Hepatocyte (in vitro differentiated cells): ENCODE measurements at places on chromosomes 5 and 9.
A peak's percentile ranks its signal among the peaks of the same experiment; 100 is the strongest.

DNA sequence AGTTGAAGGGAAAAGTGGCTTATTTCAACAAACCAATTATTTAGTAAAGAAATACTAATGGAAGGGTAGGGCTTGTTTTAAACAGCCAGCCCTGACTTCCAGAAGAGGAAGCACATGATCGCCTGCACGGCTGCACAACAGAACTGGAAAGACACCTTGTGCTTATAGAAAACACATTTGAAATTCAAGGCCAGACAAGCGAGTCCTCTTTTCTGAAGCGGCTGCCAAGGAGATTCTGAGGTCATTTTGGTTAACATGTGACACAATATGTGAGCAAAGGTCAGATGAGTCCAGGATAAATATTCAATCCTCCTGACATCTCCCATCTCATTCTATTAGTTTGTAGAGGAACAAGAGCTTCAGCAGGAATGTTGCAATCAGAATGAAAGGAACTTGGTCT, 461.4 kb upstream of the ST8SIA4 start:
- no peak for DNase-seq

DNA sequence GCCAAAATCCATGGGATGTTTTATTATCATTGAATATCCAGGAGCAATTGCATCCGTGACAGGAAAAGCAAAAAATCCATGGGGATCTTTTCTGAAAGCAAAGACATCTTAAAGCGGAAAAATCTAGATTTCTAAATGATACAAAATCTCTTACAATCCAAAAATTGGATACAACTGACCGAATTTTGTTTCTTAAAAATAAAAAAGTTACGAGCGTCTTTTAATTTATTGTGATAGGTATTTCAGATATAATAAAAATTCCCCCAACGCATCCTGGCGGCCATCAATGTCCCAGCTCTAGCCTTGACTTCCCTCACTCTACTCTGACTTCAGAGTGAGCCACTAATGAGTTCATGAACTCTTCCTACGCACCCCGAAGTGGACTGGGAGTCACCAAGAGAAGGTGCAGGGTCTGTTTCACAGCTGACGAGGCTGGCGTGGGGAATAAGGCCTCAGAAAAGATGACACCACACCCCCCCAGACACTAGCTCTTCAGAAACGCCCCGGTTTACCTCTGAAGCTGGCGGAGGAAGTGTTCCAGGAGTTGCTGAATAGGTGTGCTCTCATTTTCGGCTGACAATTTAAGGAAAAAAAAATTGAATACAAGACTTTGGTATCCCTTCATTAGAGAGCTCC, 3.4 kb downstream of the BRD9 start:
- DNase-seq: no peak

GRCh38 chr9:85283421-85283820, 458.3 kb downstream of the AGTPBP1 start:
- no peak for DNase-seq

GRCh38 chr9:134178394-134178767, 14.0 kb upstream of the RNU6ATAC start:
- no peak for DNase-seq

DNA sequence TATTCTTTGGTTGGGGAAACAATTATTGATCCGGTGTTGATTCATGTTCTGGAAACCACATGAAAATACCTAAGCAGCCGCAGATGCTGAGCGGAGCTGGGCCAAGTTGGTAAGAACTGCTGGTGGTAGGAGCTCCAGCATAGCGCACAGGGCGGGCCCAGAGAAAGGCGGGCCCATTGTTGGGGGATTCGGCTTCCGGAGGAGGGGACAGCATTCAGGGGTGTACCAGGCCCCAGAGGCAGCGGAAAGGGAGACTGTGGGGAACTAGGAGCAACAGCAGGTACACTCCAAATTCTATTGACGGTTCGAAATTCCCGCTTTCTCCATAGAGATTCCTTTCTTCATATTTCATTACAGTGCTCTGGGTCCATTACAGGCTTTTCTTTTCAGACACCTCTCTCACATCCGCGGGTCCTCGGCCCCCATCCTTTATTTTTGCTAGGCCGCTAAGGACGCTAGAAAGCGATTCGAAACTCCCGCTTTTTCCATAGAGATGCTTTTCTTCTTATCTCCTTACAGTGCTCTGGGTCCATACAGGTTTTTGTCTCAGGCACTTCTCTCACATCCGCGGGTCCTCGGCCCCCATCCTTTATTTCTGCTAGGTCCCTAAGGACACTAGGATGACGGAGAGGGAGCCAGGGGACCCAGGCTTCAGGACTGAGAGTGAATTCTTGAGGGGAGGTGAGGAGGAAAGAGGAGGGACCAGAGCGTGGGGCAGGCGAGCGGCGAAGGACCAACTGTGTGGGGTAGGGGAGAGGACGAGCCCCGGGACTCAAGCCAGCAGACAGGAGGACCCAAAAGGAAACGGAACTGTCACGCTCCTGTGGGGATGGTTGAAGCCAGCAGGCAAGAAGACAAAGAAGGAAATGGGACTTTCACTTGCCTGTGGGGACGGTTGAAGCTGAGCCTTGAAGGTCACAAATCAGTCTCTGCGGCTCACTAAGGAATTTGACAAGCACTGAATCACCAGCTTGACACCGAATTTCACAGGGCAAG, at the start of gene CCDC152:
Gene CCDC152, plus strand, starts transcription at position 213 of the 996 bp plus-strand sequence. CDS start 2,304 bp downstream, outside the sequence.
- DNase-seq: no peak

GRCh38 chr5:88190106-88190834, 78.4 kb downstream of the TMEM161B start:
- no peak for DNase-seq

DNA sequence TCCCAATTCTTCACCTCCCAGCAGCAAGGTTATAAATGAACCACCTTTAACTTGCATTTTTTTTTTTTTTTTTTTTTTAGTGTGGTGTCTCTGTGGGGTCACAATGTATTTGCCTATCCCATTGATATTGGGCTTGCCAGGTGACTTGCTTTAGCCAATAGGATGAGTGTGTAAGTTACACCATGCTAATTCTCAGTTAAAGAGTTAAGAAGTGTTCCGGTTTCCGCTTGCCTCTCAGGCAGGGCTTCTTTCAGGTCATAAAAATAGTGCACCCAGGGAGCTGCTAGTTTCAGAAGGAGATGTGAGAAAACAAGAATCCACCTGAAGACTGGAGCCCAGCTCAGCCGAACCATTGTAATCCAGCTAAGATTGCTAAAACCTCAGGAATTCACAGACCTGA, 84.2 kb upstream of the PTPRD start:
- no peak for DNase-seq

DNA sequence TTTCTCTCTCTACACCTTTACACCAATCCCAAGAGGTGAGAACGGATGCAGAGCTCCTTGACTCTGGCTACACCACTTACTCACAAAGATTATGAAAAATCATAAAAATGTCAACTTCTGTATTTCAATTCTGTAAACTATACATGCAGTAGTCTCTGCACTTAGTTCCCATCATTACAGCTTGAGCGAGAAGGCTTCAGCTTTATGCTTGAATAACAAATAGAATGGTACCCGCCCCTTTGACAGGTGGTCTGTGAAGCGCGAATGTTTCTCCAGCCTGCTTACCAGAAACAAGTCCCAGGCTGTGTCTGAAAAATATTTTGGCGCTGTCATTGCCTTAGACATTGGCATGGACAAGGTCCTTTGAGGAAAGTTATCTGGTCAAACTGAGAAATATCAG, 562.4 kb upstream of the CLINT1 start:
- no peak for DNase-seq

DNA sequence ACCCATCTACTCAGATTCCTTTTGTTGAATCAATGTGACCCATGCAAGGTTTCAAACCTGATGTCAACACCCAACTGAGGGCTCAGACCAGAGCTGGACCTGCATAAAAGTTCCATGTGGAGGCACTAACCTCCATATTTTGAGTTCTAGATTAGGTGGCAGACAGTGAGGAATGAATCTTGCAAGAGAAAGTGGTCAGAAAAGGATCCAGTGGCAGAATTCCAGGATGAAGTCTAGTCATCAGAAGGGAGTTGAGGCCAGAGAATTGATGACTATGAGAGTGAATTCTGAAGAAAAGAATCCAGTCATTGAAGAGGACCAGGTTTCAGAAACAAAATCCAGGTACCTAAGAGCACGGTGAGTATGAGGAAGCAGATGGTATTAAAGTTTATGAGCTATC, 205.1 kb upstream of the RGMB start:
- no peak for DNase-seq

- DNase-seq: peak; percentile 97
Observed at GRCh38 chr5:178204182-178204934, at the start of gene HNRNPAB. HNRNPAB (plus strand) TSS chr5:178204533; CDS start chr5:178204838, 305 bp downstream.

DNA sequence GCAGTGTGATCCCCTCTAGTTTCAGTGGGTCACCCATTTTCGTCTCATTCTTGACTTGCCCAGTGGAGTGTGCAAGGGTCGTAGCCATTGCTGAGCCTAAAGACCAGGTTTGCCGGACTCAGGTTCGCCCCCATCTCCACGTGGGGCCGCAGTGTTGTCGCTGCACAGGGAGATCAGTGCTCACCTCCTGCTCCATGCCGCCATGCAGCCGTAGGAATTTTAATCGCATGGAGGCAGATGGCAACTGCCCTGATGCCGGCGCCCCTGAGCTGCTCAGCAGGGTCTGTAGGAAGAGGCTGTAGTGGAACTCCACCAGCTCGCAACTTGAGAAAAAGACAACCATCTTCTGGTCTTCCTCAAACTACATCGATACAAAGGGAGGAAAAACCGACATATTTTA, 24.1 kb downstream of the DDX31 start:
- no peak for DNase-seq

- DNase-seq: peak; percentile 74
Observed at GRCh38 chr9:129626625-129627284, 792 bp downstream of the NTMT1 start.

GRCh38 chr9:127021664-127022363, 100.6 kb downstream of the ANGPTL2 start:
- peak; percentile 79 for DNase-seq

GRCh38 chr5:87029951-87030350, 237.7 kb upstream of the RASA1 start:
- DNase-seq: peak; percentile 15

- DNase-seq: no peak
Observed at GRCh38 chr9:38162332-38163211, 93.5 kb upstream of the SHB start.

GRCh38 chr5:40025586-40025985, 600.8 kb upstream of the DAB2 start:
- no peak for DNase-seq

GRCh38 chr5:5494489-5495402, 72.3 kb downstream of the ICE1 start:
- DNase-seq: peak; percentile 78

DNA sequence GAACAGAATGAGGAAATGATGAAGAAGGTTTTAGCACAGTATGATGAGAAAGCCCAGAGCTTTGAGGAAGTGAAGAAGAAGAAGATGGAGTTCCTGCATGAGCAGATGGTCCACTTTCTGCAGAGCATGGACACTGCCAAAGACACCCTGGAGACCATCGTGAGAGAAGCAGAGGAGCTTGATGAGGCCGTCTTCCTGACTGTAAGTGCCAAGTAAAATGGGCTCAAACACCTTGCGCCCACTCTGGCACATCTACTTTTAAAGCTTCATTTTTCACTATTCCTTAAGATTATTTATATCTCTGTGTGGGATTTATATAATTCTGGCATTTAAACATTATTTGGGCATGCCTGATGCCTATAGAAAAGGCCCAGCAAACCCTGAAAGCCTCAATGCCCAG, 55.6 kb downstream of the CMYA5 start:
- no peak for DNase-seq

DNA sequence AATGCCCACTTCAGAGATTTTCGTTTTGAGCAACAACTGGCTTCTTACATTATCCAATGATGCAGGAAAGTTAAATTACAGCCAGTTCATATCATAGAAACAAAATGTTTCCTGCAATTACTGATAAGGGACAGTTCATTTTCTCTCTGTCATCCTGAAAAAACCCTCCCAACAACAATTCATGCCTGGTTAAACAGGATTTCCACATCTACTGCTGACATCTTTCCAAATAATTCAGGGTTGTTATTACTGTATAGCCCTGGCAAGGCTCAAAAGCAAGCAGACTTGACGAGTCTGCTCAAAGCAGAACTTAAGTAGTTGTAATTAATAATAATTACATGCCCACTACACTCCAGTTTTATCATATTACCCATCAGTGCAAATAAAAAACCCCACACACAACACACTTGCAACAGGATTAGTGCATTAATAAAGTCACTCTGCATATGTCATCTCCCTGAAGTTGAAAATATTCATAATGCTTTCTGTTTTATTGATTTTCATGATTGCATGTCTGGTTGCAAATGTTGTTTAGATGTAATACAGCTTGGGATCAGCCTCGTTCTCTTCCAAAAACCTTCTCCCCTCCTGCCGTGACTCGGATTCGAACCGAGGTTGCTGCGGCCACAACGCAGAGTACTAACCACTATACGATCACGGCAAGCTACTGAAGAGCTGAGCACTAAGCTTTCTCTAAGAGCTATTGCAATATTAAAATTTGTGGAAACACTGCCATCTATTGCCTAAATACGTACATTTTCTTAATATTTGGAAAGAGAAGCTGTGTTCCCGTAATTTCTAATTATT, 119.6 kb upstream of the NFIB start:
- peak; percentile 58 for DNase-seq

DNA sequence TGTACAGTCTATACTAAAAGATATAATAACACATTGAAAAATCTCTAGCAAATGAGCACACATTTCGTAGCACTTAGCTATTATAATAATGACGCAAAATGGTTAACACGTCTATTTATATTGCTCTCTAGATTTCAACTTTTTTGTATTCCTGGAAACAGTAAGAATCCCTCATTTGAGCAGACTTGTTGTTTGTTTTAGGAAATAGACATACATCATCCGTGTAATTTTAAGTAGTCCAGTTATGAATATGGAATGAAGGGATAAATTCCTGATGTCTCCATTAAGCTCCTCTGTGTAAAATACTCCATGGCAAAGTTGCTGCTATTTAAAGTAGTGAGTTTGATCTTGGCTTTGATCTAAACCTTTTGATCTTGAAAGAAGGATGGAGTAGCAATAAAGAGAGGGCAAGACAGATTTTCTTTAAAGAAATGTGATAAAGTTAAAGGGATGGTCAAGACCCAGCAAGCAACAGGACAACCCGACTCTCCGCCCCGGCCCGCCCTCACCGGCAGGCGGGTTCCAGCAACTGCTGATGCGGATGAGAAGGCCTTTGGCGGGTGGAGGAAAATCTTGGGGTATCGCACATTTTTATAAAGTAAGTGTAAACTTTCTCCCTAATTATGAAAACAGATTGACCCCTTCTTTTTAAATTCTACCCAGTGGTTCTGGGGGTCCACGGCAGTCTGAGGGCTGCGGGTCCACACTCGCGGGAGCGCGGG, 277.4 kb downstream of the AOPEP start:
- DNase-seq: peak; percentile 76

- DNase-seq: no peak
Observed at GRCh38 chr5:151779531-151780125, 7.9 kb downstream of the G3BP1 start.

GRCh38 chr5:8700671-8701070, 831.7 kb downstream of the MTRR start:
- no peak for DNase-seq

DNA sequence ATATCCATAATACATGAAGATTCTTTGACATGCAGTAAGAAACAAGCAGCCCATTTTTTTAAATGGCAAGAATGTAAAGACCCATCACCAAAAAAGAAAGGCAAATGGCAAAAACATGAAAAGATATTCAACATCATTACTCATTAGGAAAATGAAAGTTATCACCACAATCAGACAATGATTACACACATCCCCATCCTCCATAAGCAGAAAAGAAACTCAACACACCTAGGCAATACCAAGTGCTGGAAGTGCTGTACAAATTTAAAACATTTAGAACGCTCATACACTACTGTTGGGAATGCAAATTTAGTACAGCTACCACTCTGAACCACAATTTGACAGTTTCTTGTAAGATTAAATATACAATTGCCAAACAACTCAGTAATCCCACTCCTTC, 466.7 kb downstream of the ACTL7B start:
- no peak for DNase-seq

- peak; percentile 10 for DNase-seq
Observed at GRCh38 chr5:142446131-142446959, 121.5 kb upstream of the SPRY4 start.
